ENCODE measurements at places on chromosomes 6 and 20.
A peak's percentile ranks its signal among the peaks of the same experiment; 100 is the strongest.

DNA sequence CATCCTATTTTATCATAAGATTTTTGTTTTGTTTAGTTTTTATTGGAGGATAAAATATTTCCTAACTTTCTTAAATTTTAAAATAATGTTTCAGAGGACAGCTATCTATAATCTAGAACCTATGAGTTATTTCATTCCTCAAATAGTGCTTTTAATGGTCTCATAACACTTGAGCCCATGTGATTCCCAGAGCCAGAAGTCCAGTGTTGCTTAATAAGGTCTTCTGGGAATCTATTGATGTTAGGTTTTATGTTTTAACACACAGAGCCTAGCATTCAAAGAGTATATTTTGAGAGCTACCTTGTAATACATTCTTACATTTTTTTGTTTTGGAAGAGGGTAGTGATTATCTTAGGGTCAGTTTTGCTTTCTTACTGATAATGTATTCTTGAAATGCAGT, 200.2 kb downstream of the CENPW start:
- no peak for DNase-seq

GRCh38 chr20:46423342-46423741, 16.9 kb upstream of the ELMO2 start:
- no peak for DNase-seq

DNA sequence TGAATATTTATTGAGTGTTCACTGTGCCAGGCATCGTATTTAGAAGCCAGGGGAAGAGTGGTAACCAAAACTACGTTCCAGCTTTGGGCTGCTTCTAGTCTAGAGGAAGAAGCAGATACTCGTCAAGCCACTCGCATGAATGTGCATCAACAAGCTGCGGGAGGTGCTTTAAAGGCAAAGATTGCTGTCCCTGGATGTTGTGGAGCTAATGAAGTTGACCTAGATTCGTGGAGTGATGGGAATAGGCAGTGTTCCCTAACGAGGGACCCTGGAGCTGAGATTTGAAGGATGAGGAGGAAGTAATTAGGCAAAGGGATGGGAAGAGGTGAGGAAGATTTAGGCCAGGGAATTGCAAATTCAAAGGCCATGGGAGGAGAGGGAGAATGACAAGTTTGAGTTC, 118.9 kb downstream of the TMEM170B start:
- DNase-seq: no peak

GRCh38 chr6:151832710-151833109, 25.2 kb downstream of the ESR1 start:
- DNase-seq: no peak

DNA sequence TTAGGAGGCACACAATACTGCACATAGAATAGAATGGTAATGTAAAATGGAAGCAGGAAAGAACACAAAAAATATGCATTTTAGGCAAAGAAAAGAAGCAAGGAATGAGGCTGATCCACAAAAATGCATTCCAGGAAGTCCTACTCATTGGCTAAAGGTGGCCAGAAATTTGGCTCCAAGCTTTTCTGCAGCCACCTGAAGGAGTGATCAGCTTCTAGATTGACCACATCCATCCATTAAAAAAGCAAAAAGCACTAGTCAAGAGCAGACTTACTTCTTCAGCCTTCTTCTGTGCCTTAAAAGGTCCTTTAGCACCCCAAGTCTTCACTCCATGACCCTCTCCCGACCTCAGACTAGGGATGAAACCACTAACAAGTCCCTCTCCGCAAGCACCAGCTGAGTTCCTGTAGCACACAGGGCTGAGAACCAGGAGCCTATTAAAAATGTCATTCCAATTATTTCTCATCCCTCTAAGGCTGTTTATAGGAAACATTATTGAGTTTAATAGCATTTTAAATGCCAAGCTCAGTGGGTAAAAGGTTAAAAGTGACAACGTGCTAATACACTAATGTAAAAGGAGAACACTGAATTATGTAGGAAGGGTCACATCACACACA, 36.5 kb downstream of the TRAM2 start:
- no peak for DNase-seq

- no peak for DNase-seq
Observed at GRCh38 chr6:168605964-168606363, 165.0 kb downstream of the SMOC2 start.

DNA sequence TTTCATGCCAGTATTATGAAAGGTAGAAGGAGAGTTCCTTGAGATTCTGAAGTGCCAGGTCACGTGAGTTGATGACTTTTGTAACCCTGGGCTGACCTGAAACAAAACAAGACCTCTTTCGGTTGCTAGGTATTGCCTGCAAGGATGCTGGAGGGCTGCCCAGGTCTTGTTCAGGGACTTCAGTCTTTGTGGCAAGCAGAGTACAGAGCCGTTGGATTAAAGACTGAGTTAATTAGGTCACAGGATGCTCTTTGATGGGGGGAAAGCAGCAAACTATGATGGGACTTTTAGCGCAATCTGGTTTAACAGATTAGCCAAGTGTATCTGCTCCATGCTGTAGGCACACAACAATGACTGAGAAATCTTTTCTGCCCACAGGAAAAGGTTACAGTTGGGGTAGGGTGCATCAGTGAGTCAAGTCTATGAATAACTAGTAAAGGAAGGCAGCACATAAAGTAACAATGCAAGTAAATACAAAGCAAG, 12.8 kb upstream of the ELOVL5 start:
- no peak for DNase-seq

GRCh38 chr6:53335224-53335994, 13.3 kb downstream of the ELOVL5 start:
- DNase-seq: peak; percentile 49

- DNase-seq: no peak
Observed at GRCh38 chr20:60144404-60144803, 186.2 kb downstream of the CDH26 start.

GRCh38 chr20:4457566-4458543, 263.9 kb upstream of the PRND start:
- no peak for DNase-seq

- no peak for DNase-seq
Observed at GRCh38 chr6:168908887-168909286, 344.8 kb downstream of the THBS2 start.

- no peak for DNase-seq
Observed at GRCh38 chr6:46781478-46782378, 11.5 kb upstream of the MEP1A start.

DNA sequence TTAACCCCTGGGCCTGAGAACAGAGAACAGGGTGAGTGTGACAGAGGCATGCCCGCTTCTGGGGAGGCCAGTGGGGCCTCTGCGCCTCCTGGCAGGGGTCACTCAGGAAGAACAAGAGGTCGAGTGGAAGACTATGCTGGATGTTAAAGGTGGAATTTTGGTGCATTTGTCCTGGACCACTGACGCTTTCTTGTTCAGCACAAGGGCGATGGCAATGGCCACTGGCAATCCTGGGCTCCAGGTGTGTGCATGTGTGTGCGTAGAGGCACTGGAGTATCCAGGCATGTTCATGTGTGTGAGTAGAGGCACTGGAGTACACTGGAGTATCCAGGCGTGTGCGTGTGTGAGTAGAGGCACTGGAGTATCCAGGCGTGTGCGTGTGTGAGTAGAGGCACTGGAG, 23.5 kb upstream of the NPBWR2 start:
- no peak for DNase-seq

GRCh38 chr20:61998343-61999121, 67.1 kb downstream of the TAF4 start:
- DNase-seq: no peak

DNA sequence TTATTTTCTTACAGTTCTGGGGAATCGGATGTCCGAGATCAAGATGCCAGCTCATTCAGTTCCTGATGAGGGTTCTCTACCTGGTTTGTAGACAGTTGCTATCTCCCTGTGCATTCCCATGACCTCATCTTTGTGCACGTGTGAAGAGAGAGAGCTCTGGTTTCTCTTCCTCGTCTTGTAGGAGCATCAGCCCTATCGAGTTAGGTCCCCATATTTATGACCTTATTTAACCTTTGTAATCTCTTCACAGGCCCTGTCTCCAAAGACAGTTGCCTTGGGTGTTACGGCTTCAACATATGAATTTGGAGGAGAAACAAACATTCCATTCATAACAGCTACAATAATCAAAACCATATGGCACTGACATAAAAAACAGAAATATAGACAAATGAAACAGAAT, 455.3 kb downstream of the HACE1 start:
- DNase-seq: no peak

- no peak for DNase-seq
Observed at GRCh38 chr20:31551163-31552081, 37.2 kb downstream of the HM13 start.

DNA sequence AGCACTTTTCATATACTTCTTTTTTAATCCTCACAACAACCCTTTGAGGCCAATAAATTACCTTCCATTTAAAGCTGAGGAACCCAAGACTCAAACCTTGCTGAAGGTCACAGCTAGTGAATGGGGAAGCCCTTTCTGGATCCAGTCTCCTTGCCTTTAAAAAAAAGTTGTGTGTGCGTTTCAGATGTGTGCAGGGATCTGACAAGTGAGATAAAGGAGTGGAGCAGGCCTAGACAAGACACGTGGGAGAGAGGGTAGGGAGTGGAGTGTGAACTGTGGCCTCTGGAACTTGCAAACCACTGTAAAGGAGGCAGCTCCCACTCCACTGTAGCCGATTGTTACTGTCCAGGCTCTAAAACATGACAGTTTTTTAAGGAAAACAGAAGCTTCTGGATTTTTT, 1.9 kb downstream of the KLHL32 start:
- DNase-seq: no peak

GRCh38 chr6:98946266-98946878, 1.4 kb downstream of the FBXL4 start:
- no peak for DNase-seq

- DNase-seq: no peak
Observed at GRCh38 chr6:105624021-105624420, 221.1 kb upstream of the PREP start.

DNA sequence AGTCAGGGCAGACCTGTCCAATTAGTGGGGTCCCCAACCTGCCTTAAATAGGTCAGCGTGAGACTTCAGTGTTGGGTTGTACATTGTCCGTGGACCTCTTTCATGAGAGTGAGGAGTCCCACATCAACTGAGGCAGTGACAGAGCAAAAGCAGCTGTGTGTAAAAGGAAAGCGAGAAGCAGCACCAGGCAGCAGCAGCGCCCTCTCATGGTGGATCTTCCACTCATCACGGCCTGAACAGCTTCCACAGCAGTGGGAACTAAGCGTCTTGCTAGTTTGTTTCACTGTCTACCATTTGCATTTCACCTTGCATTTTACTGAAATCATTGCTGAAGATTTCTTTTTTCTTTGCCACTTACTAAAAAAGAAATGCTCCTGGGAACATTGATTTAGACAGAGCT, 333.8 kb downstream of the PKHD1 start:
- no peak for DNase-seq

- DNase-seq: no peak
Observed at GRCh38 chr6:20909621-20910020, 375.4 kb downstream of the CDKAL1 start.

- DNase-seq: no peak
Observed at GRCh38 chr6:127945434-127946097, 44.7 kb upstream of the THEMIS start.

GRCh38 chr6:28712982-28713381, 187.3 kb downstream of the GPX5 start:
- no peak for DNase-seq

DNA sequence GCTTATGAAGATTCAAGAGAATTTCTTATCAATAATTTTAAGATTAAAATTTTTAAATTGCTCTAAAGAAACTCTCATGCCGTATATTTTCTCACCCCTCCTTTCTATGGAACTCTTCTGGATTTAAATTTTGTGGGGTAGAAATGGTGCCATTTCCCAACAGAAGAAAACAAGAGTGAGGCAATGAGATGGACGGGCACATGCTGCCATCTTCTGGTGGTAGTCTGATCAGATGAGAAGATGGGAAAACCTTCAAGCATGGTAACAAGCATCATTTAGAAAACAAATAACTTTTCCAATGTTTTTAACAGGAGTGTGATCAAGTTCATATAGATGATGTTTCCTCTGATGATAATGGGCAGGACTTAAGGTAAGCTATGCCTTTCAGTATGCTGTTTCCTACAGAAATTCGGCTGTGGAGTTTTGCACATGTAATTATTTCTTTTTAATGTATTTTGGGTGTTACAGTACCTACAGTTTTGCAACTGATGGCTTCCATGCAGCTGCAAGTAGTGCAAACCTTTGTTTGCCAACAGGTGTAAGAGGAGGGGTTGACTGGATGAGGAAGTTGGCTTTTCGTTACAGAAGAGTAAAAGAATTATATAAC, 271.4 kb downstream of the EYA4 start:
- DNase-seq: peak; percentile 3

GRCh38 chr6:20892365-20892764, 358.1 kb downstream of the CDKAL1 start:
- DNase-seq: no peak

DNA sequence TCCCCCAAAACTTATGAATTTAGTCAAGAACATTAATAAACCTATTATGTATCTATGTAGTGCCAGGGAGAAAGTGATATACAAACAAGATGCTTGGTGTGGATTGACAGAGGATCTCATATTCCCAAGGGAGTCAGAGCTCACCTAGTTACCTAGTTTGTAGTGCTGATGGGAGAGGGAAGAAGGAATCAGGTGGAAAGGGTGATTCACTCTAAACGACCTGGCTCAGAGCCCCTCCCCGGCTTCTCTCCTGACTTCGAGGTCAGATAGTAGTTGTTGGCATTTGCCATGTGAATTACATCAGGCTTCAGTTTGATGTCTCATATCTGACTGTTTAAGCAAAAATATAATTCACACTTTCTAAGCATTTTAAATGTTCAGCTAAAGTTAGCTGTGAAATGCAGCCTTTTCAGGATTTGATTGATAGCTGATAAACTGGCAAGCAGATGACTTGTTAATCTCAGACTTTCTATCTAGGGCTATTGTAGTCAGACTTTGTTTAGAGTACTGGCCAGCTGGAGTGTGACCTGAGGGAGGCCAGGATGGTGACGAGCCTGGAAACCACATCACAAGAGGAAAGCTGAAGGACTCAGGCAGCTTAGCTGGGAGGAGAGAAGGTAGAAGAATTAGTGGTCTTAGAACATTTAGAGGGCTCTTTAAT, 123.7 kb downstream of the AKAP7 start:
- no peak for DNase-seq

GRCh38 chr20:63538204-63539091, 1.3 kb upstream of the PTK6 start:
- no peak for DNase-seq

- DNase-seq: no peak
Observed at GRCh38 chr20:10367693-10367942, 66.4 kb downstream of the MKKS start.

GRCh38 chr6:169960003-169960344, 208.6 kb downstream of the ERMARD start:
- no peak for DNase-seq

DNA sequence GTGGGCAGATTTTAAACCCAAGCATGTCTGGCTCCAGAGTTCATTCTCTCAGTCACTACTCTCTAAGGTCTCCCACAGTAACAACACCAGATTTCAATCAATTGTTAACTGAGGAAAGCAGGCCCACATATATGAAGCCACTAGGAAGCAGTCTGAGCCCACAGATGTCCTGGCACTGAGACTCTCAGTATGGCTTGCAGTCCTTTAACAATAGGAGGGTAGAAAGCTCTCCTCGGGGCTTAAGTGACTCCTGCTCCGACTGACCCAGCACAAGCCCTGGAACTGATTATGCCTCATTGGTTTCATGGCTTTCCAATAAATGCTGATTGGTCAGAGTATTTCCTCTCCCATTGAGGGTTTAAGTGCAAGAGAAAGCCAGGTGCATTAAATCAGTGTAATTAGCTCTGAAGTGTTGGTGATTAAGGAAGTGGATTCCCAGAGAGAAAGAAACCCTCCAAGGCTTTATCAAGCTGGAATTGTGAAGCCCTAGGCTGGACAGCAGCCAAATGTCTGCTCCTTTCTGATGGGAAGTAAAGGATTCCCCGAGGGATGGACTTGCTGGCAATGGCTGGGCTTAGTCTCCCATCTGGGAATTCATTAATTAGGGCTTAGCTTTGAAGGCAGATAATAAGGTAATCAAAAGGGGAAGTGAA, 76.6 kb upstream of the PROKR2 start:
- no peak for DNase-seq
